ENCODE measurements at places on chromosomes 1 and 21.

- DNase-seq, result no peak
Measured at GRCh38 chr1:82946096-82946605, 1052.8 kb downstream of the TTLL7 start.

- peak; percentile 90 for DNase-seq
Measured at GRCh38 chr21:35559128-35559828, 501.0 kb downstream of the SETD4 start.

DNA sequence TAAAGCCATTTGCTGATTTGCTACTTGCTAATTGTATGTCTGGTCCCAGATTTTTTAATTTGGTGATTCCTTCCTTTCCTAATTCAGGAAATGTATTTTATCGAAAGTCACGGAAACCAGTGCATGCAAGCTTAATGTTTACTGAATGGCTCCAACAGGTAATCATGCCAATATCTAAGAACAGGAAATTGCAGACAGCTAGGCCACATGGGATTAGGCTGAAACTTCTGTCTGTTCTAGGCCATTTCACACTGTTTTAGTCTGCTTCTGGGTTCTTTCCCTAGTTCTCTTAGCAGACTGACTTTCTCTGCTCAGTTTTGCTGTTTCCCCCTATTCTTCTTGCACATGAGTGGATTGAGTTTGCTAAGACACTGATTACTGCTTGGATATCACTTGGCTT, 111.4 kb downstream of the NTNG1 start:
- DNase-seq, result no peak

DNA sequence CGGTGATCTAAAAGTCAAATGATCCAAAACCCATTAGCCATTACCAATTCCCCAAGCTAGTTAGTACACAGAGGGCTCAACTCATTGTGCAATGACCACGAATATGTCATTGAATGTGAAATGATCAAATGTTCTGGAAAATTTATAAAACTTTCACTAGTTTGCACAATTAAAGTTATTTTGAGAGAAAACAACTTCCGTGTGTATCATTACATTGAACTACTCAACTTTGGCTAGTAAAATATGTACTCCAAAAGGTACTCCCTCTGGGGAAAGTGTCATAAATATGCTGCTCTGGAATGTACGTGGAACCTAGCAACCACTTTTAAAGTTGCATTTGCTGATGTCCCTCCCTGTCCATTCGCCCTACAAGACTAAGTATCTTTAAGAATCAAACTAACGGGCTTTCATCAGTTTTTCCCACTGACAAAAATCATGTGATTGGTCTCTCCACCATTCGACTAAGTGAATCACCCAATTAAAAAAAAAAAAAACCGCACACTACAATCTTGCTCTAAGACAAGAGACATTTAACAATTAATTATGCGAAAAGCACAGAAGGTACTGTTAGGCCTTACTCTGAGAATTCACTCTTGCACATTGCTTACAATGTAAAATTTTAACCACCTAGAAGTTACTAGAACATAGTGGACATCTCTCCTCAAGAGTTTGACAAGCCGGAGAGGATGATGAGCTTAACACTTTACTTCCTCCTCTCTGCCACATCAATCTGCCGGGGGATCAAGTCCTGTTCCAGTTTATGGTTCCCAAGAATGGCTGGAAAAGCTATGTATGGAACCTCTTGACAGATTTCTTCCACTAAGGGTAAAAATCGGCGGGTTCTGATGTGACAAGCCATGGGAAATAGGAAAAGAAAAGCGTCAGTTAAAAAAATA, 1.2 kb downstream of the ACBD3 start:
- peak; percentile 31 for DNase-seq

GRCh38 chr1:209103092-209103491, 480.4 kb upstream of the CAMK1G start:
- no peak for DNase-seq

DNA sequence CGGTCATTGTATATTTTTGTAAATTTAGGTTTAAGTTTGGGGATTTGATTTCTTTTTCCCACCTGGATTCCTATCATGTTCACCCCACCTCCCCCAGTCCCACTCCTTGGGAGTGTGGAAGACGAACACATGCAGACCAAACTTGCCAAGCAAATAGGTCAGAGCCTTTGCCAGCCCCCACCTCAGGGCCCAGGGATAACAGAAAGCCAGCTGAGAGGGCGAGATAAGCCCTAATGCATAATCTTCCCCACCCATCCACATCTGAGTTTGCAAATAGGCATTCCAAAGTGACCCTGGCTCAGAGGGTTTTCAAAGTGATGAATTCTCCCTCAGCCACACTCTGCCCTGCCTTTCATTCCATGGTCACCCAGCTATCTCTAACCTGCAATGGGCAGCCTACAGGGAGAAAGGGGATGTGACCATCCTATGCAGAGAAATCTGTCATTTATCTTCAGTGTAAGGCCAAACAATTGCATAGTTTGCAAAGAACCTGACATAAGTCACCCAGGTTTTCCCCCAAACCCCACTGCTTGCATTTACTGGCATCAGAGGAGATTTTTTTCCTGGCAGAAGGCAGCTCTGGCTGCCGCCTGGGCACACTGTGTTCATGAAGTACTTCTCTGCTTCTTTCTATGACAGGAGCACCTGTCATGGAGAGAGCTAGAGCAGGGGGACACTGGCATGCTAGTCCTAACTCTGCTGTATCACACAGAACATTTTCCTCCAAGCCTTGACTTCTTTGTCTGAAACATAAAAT, 69.0 kb upstream of the NFIA start:
- no peak for DNase-seq

DNA sequence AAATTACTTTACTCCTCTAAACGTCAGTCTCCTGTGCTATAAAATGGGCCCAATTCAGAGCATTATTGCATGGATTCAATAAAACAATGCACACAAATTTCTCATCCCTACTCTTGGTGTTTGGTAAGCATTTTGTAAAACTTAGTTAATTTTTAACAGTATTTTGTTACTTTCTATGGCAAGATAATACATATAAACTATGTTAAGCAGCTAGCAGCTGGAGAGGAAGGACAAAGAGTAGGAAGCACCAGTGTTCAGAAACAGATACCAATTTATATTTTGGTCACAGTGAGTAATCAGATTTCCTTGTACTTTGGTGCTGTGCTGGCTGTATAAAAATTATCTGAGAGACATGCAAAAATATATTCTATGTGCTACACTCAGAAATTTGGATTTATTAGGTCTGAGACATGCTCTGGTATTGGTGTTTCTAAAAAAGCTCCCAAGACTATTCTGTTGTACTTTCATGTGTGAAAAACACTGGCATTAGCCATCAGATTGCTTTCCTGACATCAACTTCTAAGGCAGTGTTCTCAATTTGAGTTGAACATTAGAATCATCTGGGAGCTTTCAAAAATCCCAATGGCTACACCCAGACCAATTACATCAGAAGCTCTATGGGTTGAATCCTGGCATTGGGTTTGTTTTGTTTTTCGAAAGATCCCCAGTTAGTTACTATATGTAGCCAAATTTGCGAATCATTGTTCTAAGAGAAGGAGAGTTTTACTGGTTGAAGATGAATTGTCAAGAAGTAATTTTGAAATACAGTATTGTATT, 100.3 kb upstream of the C1orf87 start:
- no peak for DNase-seq
